ENCODE measurements at places on chromosomes 5 and 9.

- no peak for DNase-seq
Measured at GRCh38 chr9:74920944-74921626, 31.6 kb downstream of the C9orf40 start.

- no peak for DNase-seq
Measured at GRCh38 chr5:106768392-106768791, 902.3 kb downstream of the EFNA5 start.

DNA sequence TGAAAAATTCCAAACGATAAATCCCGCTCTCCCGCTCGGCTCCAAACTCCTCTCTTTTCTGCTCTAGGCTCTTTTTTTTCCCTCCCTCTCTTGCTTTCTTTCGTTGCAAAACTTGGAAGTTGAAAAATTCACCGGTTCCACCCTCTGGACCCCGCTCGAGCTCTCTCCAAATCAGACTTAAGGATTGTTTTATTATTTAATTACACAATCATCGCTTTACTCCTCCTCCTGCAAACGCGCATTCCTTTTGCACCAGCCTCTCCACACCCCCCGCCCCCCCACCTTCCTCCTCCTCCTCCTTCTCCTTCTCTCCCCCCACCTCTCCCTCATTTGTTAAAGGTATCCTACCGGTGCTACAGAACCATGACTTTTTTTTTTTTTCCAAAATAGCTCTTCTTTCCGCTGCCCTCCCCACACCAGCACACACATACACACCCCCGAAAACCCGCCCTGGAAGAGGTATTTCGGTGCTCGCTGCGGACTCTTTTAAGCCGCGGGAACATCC, 535 bp upstream of the NFIB start:
- no peak for DNase-seq

- no peak for DNase-seq
Measured at GRCh38 chr9:87290241-87291052, 207.2 kb upstream of the DAPK1 start.

GRCh38 chr5:107396351-107396690, 274.4 kb downstream of the EFNA5 start:
- no peak for DNase-seq

GRCh38 chr5:17951392-17952169, 317.3 kb downstream of the TAF11L14 start:
- DNase-seq, result no peak

DNA sequence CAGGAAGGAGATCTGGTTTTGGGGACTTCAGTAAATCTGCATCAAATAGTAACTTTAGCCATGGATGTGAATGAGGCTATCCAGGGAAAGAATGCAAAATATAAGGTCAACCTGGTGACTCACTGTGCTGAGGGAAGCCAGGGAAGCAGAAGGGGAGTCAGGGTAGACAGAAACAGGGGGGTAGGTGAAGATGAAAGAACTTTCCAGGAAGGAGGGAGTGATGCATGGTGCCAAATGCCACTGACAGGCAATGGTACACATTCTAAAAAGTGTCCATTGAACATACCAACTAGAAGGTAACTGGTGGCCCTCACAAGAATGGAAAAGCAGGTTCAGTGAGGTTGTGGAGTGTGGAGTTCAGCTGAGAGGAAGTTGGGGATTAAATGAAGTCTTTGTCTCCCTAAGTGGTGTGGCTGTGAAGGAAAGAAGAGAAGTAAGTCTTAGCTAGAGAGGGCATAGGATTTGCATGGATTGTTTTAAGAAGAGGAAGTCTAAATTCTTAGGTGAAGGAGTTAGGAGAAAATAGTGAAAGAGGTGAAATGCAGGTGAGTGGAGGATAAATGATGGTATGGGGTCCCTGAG, 35.5 kb downstream of the PALM2AKAP2 start:
- DNase-seq, result peak; percentile 25
